Muscle of leg (tissue), 16 donors: ENCODE measurements at places on chromosomes 13 and 19. TPM values are rescaled to one million over a fixed set of nuclear protein-coding genes. Genes with fewer than 3 reads are reported as not detected.
A peak's percentile ranks its signal among the peaks of the same experiment; 100 is the strongest.

- H3K27ac ChIP-seq, result no peak within 1 kb of the TSS
- H3K36me3 ChIP-seq, result no peaks in the 10 kb centered on the region
- H3K27me3 ChIP-seq, result peaks cover 62% of the 10 kb centered on the region
- no peak within 1 kb of the TSS for H3K4me3 ChIP-seq
- H3K4me1 ChIP-seq, result peaks cover 32% of the 10 kb centered on the region
These were observed at the start of gene KISS1R for GRCh38 chr19:917323-918151. KISS1R (plus strand) TSS chr19:917333; CDS start chr19:917503, 170 bp downstream.

- H3K27me3 ChIP-seq, result no peaks in the 10 kb centered on the region
- no peak overlapping the region for H3K27ac ChIP-seq
- H3K36me3 ChIP-seq, result peaks cover 34% of the 10 kb centered on the region
- no peak overlapping the region for H3K4me3 ChIP-seq
- H3K4me1 ChIP-seq, result no peaks in the 10 kb centered on the region
These were observed 33.3 kb upstream of the RANBP3 start for GRCh38 chr19:6011206-6011605.

DNA sequence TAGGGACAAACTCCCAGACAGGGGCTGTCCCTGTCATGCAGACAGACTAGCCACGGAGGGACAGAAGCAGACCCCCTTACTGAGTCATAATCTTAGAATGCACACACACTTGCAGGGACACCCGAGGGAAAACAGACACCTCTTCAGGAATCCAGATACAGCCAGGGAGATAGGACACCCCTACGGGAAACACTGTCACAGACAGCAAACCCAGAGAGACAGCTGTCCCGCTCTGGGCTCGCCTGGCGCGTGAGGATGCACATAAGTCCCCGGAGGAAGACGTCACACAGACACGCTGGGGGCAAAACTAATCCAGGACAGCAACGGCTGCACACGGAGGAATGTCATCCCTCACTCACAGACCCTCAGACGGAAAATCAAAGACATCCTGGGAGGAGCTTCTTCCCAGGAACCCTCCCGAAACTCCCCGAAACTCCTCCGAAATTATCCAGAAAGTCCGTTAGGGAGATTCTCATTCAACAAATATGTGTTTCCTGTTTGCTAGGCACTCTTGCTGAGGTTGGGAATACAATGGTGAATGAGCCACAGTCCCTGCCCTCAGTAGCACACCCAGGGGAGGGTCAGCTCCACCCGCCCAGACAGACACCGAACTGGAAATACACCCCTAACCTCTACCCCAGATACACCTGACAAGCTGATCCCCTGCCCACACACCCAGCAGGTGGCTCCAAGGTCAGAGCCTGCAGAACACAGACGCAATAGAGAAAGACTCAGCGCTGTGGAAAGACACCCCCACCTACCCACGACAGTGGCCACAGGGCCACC, 15.2 kb upstream of the TOMM40 start:
- peak overlapping the region; percentile 48 for H3K27ac ChIP-seq
- H3K4me1 ChIP-seq, result peaks cover 24% of the 10 kb centered on the region
- H3K4me3 ChIP-seq, result no peak overlapping the region
- no peaks in the 10 kb centered on the region for H3K27me3 ChIP-seq
- DNase-seq, result no peak

DNA sequence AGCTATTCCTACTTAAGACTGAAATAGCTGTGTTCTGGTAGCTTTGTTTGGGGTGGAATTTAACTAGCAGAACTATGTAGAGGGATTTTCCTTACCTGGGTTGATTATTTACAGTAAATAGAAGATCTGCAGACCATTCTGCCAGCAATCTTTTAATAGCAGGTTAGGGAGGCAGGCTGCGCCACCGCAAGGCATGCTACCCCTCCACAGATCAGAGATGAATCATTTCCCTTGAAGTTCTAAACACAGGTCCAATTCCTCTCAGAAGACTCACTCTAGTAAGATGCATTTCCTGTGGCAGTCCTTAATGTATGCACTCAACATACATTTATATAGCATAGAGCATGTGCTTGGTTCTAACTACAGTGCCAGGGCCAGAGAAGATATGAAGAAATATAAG, 109.0 kb downstream of the TNFRSF19 start:
- no peak for DNase-seq
- no peak overlapping the region for H3K4me3 ChIP-seq
- no peaks in the 10 kb centered on the region for H3K27me3 ChIP-seq
- no peaks in the 10 kb centered on the region for H3K4me1 ChIP-seq
- H3K36me3 ChIP-seq, result no peaks in the 10 kb centered on the region

The FGF9 gene
- total RNA-seq, result 6.2 TPM

The COL5A3 gene
- total RNA-seq, result 42.0 TPM

The SMAD9 gene
- 12.5 TPM for total RNA-seq

The YJU2 gene
- total RNA-seq, result 15.0 TPM
